ENCODE measurements at places on chromosomes 7 and 10.

GRCh38 chr10:69409176-69409495, 7.6 kb downstream of the TACR2 start:
- DNase-seq: no peak

DNA sequence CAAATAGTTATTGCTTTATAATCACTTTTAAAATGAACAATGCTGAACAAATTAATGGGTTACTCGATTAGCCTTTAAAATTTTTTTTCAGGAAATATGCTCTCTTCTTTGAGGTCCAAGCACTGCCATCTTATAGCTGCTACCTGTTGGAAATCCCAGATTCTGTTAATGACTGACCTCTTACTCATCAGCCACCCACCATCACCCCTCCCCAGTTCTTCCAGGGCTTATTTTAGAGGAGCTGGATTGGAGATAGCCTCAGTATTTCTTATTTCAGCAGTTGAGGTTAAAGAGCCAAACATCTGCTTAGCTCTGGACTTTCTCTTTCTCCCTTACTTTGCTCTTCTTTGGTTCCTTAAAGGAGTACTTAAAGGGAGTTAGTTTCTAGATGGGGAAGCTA, 420.0 kb downstream of the EXOC4 start:
- DNase-seq: no peak

- no peak for DNase-seq
Measured at GRCh38 chr7:87850836-87851593, 25.1 kb downstream of the SLC25A40 start.

GRCh38 chr10:12214093-12214492, 18.1 kb downstream of the CDC123 start:
- no peak for DNase-seq

- DNase-seq: no peak
Measured at GRCh38 chr7:98209166-98209920, 1.9 kb upstream of the BHLHA15 start.

- no peak for DNase-seq
Measured at GRCh38 chr7:148187471-148187870, 403.1 kb upstream of the C7orf33 start.

GRCh38 chr10:49141541-49142332, 7.9 kb upstream of the FAM170B start:
- no peak for DNase-seq

DNA sequence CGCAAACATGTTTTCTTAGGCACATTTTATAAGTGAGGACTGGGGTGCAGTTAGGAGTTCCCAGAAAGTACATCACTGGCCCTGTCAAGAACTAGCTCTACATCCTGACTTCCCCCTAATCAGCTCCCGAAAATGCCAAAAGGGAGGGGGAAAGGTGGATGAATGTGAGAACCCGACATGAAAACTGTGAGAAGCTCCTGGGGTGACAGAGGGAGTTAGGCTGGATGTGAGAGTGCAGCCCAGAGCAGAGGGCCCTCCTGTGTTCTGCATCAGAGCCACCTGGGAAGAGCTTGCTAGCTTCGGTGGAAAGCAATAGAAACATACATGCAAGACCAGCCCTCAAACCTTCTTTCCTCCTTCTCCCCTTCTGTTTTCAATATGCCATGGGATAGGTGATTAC, 30.5 kb upstream of the SEM1 start:
- DNase-seq: no peak

DNA sequence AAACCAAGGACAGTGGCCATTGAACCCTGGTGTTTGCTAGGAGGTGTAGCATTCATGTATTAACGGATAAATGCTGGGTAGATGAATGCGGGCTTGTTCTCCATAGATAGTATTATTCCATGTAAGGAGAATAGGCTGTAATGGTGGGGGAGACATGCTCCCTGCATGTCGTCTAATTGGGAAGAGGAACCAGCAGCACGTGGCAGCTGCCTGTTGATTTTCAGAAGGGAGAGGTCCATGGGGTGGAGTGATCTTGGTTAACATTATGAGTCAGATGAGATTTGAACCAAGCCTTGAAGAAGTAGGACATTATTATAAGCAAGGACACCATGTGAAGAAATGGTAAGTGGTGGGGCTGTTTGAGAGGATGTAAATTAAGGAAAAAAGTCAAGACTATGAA, 112.5 kb downstream of the WNT2 start:
- no peak for DNase-seq

GRCh38 chr10:75180592-75180991, 30.0 kb upstream of the VDAC2 start:
- no peak for DNase-seq

DNA sequence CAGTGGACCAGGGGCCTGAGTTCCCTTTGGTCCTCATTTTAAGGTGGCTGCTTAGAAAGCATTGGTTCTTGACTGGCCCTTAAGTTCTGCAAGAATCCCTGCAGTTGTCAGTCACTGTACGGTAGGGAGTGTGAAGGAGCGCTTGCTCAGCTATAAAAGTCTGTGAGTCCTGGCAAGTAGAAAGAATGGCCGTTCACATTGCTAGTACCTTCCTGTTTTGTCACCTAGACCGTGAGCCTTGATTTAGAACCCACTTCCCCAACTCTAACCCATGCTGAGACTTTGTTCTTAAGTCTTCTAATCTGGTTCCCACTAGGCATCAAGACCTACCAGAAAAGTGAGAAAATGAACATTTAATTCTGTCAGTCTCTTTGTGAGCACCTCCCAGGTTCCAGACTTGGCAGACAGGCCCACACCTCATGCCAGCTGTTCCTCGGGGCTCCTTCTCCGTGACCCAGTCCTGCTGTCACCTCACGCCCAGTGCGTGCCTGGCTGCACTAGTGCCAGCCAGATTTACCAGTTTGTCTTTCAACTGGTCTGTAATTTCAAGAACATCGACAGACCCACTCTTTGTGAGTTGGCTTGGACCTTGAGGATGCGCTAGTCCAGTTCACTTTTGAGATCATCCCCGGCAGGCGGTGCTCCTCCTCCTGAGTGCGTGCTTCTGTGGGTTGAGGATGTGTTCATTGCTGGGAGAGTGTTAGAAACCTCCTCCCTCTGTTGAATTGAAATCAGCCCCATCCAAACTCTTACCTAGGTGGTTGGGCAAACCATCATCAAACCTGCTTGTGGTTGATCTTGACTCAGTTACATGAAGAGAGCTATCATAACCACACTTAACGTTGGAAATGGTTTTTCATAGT, 78.5 kb downstream of the SHH start:
- DNase-seq: no peak

DNA sequence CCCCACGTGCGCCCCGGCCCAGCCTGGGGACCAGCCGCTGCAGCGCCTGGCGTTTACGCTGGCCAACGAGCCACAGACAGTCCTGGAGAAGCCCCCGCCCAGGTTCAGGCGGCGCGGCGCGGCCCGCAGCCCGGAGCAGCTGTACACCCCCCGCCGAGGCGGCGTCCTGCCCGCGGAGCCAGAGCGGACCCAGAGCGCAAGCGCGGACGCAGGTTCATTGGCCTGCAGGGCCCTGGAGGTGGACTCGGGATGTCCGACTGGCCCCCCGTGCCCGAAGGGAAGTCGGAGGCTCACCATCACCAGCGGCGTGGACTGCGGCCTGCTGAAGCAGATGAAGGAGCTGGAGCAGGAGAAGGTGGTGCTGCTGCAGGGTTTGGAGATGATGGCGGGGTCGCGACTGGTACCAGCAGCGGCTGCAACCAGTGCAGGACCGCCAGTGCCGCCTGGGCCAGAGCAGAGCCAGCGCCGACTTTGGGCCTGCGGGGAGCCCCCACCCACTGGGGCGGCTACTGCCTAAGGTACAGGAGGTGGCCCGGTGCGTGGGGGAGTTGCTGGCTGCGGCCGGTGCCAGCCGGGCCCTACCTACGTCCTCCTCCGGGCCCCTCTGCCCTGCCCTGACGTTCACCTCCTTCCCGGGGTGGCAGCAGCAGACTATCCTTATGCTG, 72.0 kb upstream of the KCTD7 start:
- no peak for DNase-seq

DNA sequence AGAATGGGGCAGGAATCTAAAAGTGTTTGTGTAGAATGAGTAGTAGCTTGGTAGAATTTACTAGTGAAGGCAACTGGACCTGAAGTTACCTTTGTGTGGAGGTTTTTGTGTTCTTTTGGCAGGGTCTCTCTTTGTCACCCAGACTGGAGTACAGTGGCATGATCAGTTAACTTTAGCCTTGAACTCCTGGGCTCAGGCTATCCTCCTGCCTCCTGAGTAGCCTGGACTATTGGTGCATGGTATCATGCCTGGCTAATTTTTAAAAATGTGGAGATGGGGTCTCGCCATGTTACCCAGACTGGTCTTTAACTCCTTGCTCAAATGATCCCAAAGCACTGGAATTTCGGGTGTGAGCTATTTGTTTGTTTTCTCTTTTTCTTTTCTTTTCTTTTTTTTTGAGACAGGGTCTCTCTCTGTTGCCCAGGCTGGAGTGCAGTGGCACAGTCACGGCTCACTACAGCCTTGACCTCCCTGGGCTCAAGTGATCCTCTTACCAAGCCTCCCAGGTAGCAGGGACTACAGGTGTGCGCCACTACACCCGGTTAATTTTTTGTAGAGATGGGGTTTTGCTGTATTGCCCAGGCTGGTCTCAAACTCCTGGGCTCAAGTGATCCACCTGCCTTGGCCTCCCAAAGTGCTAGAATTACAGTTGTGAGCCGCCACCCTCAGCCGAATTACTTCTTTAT, 76.7 kb downstream of the MKLN1 start:
- DNase-seq: no peak

GRCh38 chr7:79965946-79966345, 168.7 kb upstream of the GNAI1 start:
- DNase-seq: no peak

DNA sequence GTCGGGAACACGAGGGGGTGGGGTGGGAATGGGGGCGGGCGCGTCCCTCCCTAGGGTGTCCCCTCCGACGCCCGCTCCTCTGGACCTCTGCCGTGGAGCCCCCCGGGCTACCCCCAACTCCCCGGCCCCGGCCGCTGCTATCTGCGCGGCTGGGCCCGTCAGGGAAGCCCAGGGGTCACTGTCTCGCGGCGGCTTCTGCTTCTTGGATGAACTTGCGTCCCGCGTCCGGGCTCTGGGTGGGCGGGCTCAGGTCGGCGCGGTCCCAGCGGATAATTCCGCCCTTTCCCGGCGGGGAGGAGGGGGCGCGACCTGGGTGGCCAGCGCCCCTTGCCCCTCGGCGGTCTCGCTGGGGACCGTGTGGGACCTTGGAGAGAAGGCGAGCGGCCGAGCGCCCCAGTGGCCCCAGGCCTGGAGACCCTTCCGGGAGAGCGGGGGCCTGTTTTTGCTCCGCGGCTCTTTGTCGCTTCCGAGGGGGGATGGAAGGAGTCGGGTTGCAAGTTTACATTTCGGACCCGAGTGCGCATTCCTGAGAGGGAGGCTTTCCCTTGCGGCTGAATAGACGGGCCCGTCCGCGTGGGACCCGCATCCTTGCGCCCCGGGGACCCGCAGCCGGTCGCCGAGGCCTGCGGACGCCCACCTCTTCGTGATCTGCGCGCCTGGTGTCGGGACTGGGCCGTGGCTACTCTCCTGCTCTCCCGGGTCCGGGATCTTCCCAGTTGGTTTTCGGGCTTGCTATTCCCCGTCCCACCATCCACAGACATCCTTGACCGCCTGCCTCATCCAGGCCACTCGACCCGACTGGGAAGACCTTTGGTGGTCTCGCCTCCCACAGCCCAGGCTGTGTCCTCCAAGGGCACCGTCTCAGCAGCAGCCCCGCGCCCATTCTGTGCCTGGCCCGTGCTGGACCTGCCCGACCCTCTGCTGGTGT, 812 bp downstream of the DOCK1 start:
- DNase-seq: no peak

DNA sequence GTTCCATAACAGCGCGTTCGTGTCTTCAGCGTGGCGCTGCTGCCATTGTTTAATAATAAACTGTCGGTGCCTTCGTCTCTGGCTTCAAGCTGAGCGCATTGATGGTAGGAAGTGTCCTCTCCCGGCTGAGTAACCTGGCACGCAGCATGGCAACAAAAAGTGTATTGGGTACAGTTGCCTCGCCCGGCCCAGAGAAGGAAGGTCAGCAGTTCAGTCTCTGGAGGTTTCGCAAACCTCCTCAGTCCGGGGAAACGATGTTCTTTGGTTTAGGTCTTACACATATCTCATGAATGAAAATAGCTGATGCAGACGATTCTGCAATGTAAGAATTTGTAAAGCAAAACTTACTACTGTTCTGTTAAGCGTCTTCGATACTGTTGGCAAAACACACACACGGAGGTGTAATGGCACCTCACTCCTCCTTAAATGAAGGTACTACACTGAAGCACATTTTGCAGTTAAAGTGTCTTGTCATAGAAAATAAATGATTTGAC, 739 bp upstream of the CCDC186 start:
- no peak for DNase-seq

DNA sequence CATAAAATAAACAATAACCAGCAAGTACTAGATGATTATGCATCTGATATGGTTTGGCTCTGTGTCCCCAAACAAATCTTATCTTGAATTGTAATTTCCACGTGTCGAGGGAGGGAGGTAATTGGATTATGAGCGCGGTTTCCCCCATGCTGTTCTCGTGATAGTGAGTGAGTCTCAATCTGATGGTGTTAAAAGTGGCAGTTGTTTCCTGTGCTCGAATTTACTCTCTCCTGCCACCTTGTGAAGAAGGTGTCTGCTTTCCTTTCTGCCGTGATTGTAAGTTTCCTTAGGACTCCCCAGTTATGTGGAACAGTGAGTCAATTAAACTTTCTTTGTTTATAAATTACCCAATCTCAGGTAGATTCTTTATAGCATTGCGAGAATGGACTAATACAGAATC, 15.1 kb downstream of the CNTNAP2 start:
- DNase-seq: no peak

GRCh38 chr10:48511875-48512231, 93.0 kb downstream of the ARHGAP22 start:
- no peak for DNase-seq

GRCh38 chr7:78702770-78703169, 750.7 kb downstream of the MAGI2 start:
- DNase-seq: no peak

DNA sequence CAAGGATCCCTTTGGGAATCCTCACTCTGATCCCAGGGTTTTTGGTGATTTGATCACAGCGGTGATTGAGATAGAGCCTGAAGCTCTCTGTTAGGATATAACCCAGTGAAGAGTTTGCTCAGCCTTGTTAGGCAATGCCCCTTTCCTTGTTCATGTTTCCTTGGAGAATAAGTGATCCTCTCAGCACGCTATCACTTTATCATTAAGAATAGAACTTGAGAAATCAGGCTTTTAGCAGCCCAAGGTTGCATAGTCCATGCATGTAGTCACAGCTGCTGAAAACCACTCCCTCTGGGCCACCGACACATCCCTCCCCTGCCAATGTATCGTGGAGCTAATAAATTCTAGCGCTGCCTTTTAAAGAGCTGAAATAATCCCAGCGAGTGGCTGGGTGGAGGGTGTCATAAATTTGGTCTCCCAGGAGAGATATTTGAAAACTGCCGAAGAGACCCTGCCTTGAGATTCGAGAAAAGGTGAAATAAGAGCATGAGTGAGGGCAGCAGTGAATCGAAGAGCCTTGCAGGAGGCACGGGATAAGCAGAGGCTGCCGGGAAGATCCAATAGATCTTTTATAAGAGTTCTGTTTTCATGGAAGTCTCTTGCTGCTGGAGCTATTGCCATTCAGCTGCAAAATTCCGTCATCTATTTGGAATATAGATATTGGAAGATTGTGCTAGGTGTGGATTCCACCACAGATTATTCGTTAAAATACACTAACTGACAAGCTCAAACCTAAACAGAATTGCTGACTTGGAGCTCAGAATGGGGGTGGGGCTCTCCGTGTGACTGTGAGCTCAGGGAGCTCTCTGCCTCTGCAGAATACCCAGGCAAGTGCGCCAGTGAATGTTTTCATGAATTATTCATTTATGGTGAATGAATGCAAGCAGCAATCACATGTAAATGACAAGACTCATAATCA, 249.8 kb downstream of the TRIL start:
- no peak for DNase-seq
